ENCODE measurements at places on chromosomes 7 and 10.

DNA sequence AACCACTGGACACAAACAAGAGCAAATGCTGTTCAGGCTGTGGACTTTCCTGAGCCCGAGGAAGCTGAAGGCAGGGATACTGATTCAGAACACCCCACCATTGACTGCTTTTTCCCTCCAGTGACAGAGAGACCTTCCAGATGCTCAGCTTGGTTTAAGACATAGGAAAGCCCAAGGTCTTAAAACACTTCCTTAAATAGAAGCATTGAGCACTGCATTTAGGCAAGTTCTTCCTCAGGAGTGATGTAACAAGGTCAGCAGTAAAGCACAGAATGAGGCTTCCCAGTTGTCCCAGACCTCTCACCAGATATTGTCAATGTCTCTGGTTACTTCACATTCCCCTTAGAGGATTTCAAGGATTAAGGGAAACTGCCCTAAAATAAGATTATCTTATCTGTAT lies 19.6 kb upstream of the CDCA7L start:
- no peak for DNase-seq

- no peak for DNase-seq
These were observed 875.8 kb upstream of the CELF2 start for GRCh38 chr10:10141782-10142382.

DNA sequence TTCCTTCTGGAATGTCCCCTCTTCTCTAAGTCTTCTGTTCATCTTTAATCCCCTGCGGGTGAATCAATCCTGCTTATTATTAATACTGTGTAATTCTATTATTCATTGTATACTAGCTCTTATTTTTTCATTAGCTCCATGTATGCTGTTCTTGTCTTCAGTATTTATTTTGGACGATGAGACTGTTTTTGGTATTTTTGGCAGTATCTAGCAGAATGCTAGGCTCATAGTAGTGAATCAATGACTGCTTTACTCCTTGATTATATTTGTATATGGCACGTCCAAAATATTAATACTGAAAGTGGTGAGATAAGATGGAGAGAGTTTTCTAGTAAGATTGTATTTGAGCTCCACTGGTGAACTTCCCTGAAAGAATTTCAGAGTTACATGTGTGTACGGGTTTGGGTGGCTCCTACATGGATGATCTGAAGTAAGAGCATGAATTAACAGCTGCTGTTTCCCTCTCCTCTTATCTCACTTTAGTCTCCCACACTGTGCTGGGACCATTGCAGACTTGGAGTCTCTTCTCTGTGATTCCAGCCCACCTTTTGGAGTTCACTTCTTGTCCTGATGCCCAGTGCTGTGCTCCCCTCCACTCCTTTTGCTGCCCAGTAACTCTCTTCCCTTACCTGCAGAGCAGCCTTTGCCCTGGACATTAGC lies 226.0 kb downstream of the CDK14 start:
- no peak for DNase-seq

GRCh38 chr10:122170802-122171201 lies 100.3 kb upstream of the BTBD16 start:
- DNase-seq = no peak

GRCh38 chr7:12839508-12840153 lies 152.2 kb downstream of the ARL4A start:
- no peak for DNase-seq

- DNase-seq = no peak
These were observed 455.7 kb upstream of the KLF6 start for GRCh38 chr10:4240608-4241197.

GRCh38 chr7:112427984-112428383 lies 22.3 kb upstream of the IFRD1 start:
- no peak for DNase-seq

DNA sequence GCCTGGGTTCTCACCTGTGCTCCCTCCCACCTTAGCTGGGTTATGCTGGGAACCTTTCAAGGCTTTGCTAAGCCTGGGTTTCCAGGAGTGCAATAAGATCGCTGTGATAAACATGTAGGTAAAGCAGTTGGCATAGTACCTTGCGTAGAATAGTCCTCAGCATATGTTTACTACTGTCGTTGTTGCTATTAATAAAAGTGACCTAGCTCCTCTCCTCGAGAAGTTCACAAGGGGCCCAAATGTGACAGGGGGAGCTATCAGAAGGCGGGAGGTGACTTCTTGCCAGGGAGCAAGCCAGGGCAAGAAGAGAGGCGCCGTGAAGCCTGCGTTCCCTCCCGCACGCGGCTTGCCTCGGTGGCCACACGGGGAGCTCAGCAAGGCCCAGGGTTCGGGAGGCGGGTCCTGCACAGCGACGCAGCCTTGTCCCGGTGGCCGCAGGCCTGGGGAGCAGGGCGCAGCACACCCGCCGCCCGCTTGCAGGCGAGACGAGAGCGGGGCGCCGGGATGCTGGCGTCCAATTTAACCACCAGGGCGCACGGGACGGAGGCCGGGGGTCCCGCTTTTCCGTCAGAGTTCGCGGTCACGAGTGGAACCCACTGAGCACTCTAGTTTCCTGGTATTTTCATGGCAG lies 106.2 kb downstream of the SNX10 start:
- no peak for DNase-seq

DNA sequence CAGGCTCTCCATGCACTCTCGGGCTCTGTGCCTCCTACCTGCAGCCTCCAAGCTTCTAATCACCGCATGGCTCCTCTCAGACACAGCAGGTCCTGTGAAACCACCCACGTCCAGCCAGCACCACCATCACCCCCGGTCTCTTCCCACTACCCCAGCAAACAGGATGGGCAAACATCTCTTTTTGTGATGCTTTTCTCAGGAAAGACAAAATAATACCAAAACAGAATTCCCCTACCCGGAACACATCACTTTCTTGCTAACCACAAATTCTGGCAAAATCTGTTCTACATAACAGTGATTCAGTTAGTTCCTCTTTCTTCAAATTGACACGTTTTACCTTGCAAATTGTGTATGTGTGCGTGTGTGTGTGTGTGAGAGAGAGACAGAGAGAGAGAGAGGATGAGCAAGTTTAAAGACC lies 6.5 kb downstream of the SNX8 start:
- DNase-seq = no peak

GRCh38 chr10:74006269-74006668 lies 8.4 kb downstream of the VCL start:
- DNase-seq = no peak

- DNase-seq = peak; percentile 46
These were observed at the start of gene SMURF1 for GRCh38 chr7:99143853-99144672. TSS of gene SMURF1 (minus strand) at chr7:99144108. CDS start at chr7:99143780, 328 bp downstream.

DNA sequence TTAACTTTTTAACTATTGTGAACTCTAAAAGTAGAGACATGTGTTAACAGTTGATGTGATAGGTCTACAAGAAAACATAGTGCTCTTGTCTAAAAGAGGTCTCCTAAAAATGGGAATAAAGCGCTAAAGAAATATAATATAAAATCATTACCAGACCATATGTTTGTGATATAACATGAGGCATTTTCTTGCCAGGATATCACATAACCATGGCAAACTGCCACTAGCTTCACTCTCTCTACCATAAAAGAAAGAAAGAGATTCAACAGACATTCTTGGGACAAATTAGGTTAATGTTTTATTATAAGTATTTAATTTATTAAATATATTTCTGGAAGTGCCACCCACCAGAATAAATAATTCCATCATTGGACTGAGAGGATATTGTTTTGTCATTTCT lies 115.0 kb downstream of the TMEM26 start:
- no peak for DNase-seq

DNA sequence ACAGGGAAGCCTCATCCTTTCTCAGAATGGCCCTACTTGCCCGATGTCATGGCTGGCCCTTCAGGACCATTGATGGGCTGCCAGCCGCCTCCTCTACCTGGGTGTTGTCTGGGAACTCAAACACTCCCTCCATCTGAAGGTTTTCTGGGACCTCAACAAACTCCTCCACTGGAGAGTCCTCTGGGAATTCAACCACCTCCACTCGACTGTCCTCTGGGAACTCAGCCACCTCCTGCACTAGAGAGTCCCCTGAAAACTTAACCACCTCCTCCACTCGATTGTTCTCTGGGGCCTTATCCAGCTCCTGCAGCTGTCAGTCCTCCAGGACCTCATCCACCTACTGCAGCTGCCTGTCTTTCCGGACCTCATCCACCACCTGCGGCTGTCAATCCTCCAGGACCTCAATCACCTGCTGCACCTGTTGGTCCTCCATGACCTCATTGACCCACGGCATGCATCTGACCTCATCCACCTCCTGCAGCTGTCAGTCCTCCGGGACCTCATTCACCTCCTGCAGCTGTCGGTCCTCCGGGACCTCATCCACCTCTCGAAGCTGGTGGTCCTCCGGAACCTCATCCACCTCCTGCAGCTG lies 37.1 kb downstream of the MAT1A start:
- no peak for DNase-seq

DNA sequence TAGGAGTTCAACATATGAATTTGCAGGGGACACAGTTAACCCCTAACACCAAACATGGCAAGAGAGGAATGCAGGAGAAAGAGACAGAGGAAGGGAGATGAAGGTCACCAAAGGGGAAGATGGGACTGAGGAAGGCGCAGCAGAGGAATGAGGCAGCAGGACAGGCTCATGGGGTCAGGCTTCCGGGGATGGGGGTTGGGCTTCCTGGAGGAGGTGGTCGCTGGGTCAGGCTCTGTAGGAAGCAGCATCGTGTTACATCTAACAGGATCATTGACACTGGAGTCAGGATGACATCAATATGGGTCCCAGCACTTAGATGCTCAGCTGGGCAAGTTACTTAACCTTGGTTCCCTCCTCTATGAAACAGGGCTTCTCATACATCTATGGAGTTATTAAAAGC lies 113.2 kb downstream of the NPTX2 start:
- no peak for DNase-seq
